ENCODE measurements at places on chromosomes 12 and 14.

DNA sequence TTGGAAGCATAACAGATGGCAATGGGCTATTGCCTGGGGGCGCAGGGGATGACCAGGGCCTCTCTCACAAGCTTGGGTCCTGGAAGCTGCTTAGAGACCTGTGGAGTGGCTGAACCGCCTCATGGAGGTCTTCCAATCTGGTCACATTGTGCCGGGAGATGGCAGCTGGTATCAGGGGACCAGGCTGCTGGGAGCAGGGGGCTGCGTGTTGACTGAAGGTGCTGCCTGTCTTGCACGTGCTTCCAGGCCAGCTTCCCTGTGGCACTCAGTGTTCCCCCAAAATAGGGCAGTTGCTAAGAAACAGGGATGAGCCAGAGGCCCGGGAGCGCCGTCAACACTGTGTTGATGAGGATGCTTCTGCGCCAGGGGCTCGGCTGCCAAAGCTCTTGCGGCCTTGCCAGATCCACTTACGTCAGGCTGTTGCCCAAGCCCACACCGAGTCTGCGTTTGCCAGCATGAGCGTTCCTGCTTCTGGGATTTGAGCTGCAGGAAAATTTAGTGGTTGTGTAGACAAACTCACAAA, 39.8 kb downstream of the ELK3 start:
- peak; percentile 56 for DNase-seq

GRCh38 chr12:75883241-75883640, 148.3 kb downstream of the PHLDA1 start:
- no peak for DNase-seq

GRCh38 chr14:104644091-104644635, 39.6 kb upstream of the TMEM179 start:
- DNase-seq: no peak

GRCh38 chr14:55976219-55976618, 142.0 kb upstream of the PELI2 start:
- peak; percentile 37 for DNase-seq

DNA sequence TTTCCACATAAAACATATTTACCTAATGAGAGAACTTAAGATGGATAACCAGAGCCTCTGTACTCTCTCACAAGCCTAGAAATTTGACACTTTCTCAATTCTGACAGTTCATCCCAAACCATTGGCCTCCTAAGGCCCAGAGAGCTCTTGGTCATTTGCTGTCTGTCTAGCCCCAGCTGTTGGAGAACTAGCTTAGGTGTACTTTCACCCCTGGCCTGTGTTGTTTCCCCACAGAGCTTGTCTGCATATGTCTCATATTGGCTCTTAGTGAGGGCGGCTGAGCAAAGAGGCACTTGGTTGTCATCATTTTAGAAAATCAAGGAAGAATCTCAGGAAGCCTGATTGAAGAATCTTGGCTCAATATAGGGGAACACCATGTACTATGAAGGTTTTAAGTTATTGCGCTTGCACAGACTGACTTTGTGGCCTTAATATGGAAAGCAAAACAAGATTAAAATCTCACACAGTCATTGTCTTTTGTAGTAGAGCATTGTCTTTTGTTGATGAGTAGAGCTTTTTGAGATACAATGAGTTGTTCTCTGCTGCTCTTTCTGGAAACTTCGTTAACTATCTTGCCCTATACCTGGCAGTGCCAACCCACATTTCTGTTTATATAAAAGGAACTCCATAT, 324.6 kb downstream of the RAD51B start:
- peak; percentile 32 for DNase-seq

- no peak for DNase-seq
Measured at GRCh38 chr14:81272317-81272716, 51.6 kb upstream of the GTF2A1 start.

GRCh38 chr12:26088998-26089397, 35.8 kb downstream of the BHLHE41 start:
- no peak for DNase-seq

DNA sequence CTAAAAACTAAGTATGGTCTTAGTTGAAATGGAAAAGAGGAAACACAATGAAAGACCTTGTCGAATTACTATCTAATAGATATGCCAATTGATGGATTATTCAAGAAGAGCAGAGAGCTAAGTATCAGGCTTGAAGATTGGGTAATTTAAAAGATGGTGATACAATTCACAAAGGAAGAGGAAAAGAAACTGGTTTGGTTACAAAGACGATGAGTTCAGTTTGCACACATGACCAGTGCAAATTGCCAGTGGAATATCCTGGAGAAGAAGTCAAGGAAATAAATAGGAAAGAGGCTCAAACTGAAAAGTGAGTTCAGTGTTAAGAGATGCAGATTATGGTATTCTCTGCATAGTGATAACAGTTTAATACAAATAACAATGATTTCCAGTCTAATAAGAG, 2.5 kb upstream of the RAP1B start:
- DNase-seq: no peak

DNA sequence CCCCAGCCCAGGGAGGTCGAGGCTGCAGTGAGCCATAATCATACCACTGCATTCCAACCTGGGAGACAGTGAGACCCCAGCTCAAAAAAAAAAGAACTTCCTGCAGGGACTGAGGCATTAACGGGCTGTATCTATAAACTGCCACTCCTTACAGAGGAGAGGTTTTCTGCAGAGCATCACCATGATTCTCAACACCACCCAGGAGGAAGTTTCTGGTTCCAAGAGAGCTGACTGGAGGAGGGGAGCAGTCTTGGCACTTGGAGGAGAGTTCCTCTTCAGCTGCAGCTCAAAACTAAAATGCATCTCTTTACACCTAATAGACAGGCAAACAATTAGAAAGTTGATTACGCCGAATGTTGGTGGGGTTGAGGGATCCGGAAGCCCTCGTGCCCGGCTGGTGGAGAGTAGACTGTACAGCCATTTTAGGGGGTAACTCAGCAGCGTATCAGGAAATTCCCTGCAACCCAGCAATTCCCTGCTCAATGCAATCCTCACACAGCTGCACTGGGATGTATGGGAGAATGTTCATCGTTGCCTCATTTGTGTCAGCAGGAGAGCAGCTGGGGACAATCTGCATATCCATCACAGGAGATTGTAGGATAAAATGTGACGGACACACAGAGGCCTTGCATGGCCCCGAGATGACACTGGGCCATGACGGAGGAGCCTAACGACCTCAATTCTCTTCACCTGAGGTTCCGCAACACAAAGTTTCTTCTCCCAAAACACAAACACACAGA, 36.6 kb downstream of the ACTN1 start:
- DNase-seq: no peak

GRCh38 chr14:58428118-58428683, 682 bp downstream of the KIAA0586 start:
- peak; percentile 73 for DNase-seq

DNA sequence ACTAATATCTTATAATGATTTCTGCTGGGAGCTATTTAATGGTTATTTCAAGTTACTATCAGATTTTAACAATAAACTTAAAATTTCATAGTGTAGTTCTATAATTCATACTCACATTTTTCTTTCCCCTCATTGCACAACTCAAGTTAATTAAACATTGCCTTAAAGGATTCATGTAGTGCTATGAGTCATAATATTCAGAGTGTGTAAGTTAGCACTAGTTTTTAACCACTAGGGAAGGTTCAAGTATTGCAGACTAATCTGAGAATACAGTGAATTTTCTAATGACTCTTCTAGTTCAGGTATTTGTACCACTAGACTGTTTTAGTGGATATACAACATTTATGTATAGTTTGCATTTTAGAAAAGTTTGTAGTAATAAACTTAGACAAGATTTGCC, 49.9 kb downstream of the FOXA1 start:
- DNase-seq: no peak

DNA sequence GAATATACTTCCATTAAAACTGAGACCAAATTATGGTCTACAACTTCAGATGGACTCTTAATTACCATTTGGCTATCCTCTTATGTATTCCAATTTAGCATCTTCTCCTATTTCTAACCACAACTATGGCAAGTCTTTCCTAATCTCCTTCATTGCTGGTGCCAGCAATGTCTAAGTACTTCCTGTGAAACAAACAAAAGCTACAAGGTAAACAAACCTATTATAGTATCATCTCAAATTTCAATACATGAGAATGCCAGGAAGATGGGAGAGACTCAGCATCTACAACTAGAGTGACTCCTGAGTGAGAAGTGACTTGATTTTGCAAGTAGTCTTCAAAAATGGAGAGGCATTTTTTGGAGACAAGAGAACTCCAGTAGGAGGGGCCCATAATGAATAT, 202.9 kb upstream of the ATXN7L3B start:
- peak; percentile 4 for DNase-seq

DNA sequence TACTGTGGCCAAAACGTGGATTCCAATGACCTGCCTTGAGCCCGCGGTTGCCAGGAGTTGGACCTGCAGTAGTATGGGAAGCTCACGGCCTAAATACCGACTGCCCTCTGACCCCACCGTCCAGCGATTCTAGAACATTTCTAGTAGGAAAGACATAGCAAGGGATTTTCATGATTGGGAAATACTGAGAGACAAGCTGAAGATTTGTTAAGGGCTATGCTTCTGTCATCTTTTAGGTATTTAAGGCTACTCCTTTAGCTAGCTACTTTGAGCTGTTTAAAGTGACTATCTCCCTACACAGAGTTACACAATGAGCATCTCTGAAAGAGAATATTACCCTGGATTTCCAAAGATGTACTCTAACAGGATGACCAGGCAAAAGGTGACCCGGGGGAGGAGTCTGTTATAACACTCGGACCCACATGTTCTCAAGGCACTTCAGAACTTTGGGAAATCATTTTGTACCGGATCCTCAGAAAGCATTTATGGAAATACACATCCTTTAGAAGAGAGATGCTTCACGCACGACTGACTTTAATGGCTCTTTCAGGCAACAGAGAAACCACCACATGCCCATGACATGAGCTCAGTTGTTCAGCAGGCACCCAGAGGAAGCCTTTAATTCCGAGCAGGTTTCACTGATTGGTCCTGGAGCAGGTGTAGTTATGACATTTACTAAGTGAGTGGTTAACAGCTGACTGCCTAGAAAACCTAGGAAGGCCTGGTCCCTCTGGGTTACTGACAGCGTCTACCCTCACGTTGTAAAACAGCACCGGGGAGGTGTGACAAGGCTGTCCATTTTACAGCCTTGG, 4.2 kb downstream of the BAG5 start:
- DNase-seq: no peak

GRCh38 chr12:109469517-109469916, 7.6 kb downstream of the KCTD10 start:
- DNase-seq: no peak

GRCh38 chr12:109981311-109981710, 14.9 kb downstream of the GIT2 start:
- no peak for DNase-seq

- DNase-seq: no peak
Measured at GRCh38 chr12:53940443-53941014, 1.9 kb downstream of the HOXC13 start.

DNA sequence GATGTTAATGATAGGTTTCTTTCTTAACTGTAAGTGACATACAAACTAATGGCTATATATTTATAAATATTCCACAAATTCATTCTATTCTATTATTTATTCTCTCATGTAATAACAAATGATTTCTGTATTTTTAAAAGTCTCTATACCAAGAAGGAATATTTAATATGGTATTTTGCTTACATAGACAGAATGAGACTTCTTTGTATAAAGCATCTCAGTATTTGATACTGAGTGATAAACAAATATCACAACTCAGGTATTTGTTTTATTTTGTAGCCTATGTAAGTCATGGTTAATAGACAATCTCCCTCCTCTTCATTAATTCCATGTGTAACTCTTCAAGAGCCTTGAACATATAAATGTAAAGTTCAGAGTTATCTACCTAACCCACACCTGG, 18.0 kb downstream of the ATL1 start:
- DNase-seq: no peak

GRCh38 chr12:116492703-116493324, 66.4 kb upstream of the MAP1LC3B2 start:
- DNase-seq: no peak

DNA sequence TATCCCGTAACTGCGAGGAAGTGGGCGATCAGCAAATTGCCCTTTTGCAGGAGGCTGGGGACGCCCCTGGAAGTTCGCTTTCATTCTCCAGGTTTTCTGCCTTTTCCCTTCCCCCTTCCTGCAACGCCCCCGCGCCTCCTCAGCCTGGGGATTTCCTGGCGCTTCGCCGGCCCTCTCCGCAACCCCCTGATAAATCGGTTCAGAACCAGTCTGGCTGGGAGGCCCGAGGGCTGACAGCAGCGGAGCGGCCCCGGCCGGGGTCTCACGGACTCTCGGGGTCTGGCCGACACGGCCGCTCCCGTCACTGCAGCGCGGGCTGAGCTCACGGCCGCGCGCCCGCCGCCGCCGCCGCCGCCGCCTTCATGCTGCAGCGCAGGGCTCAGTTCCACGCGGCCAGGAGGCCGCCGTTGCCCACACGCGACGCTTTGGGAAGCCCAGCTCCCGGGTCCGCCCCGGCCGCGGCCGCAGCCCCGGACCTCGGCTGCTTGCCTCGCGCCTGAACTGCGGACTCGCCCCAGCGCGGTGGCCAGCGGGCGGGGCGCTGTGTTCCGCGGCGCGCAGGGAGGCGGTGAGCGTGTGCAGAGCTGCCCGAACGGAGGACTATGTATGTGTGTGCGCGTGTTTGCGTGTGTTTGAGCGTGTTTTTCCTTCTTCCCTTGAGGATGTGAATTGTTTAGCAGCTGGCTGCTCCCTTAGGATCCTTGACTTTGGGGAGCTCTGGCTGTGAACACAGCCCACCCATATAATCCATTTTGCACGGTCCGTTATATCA, at the start of gene LRFN5:
Gene LRFN5, plus strand, starts transcription at position 345 of the 772 bp plus-strand sequence.
- DNase-seq: no peak

GRCh38 chr12:71070416-71071128, 87.2 kb downstream of the TSPAN8 start:
- DNase-seq: no peak

DNA sequence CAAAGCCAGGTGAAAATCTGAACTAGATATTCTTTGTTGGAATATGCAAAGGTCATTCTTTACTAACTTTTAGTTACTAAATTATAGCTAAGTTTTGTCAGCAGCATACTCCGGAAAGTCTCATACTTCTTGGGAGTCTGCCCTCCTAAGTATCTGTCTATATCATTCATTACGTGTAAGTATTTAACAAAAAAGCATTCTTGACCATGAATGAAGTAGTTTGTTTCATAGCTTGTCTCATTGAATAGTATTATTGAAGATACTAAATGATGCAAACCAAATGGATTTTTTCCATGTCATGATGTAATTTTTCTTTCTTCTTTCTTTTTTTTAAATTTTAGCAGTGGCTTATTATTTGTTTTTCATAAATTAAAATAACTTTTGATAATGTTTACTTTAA, 9.8 kb upstream of the SPX start:
- DNase-seq: no peak

Data from endothelial cell of umbilical vein (primary cell).